Stimulated activated CD8-positive, alpha-beta memory T cell treated with anti-CD3 and anti-CD28 coated beads, Interleukin-15, amount 100 ng/mL, for 1 hour (primary cell): ENCODE measurements at places on chromosomes 1 and 21.

- DNase-seq = no peak
Observed at GRCh38 chr1:167668108-167668507, 38.1 kb downstream of the RCSD1 start.

GRCh38 chr1:56586502-56586901 is 7.1 kb upstream of the PLPP3 start:
- no peak for DNase-seq

DNA sequence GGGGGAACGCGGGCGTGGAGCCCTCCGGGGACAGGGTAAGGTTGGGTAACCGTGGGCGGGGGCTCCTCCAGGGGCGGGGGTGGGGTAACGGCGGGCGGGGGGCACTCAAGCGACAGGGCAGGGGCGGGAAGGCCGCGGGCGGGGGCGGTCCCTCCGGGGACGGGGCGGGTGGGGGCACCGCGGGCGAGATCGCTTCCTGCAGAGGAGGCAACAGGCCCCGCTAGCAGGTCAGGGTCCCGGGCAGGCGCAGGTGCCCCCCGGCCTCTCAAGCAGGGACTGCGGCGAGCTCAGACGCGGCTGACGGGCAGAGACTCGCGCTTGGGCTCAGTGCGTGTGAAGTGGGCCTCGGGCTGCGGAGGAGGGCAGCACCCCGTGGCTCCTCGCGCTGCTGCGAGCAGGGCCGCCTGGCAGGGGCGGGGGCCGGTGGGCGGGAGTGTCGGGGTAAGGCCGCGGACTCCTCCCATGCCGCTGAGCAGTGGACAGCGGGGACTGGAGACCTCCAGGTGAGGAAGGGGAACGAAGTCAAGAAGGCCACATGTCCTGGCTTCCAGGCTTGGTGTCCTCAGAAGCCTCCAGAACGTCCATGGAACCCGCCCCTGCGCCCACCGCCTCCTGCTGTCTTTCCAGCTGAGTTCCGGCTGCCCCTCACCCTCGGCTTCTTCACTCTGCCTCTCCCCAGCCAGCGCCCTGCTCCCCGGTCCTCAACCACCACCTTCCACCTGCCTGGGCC is 627 bp upstream of the GNB1 start:
- DNase-seq = peak; percentile 49

DNA sequence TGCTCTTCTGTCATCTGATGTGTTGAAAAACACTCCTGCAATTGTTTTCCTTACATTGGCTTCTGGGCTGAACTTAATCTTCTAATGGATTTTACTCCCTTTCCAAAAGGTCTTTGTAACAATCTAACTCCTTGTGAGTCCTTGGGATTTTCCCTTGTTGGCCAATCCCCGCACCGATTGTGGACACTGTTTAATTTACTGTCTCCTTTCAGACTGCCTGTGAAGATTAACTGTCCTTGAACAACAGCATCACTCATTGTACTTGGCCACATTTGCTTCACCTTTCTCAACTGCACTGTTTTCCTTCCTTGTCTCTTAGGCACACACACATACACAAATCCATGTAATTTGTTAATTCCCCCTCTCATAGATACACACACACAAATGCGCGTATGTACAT is 120.4 kb downstream of the SPATA46 start:
- no peak for DNase-seq

DNA sequence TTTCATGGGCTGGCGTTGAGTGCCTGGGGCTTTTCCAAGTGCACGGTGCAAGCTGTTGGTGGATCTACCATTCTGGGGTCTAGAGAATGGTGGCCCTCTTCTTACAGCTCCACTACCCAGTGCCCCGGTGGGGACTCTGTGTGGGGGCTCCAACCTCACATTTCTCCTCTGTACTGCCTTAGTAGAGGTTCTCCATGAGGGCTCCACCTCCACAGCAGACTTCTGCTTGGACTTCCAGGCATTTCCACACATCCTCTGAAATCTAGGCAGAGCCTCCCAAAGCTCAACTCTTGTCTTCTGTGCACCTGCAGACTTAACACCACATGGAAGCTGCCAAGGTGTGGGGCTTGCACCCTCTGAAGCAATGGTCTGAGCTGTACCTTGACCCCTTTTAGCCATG is 82.1 kb downstream of the CCDC18 start:
- DNase-seq = no peak

GRCh38 chr1:82994616-82995263 is 1004.2 kb downstream of the TTLL7 start:
- DNase-seq = no peak

DNA sequence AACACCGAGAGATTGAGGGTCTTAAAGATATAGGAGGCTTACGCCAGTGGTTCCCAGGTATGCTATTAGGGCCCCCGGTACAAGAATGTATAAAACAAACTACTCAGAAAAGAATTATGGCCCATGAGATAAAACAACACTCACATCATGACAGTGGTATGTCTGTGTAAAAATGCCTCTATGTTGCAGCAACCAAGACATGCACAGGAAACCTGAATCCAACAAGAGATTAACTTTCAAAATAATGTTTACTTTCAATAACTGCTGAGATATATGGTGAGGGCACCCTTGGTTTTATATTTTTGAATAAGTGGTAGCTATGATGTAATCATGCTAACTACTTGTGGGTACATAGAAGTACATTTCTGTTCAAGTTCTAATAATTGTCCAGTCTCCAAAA is 74.9 kb downstream of the PUM1 start:
- no peak for DNase-seq

GRCh38 chr21:42236693-42237092 is 17.8 kb downstream of the ABCG1 start:
- no peak for DNase-seq

GRCh38 chr1:3695326-3696217 is 43.3 kb downstream of the TP73 start:
- no peak for DNase-seq

GRCh38 chr21:44047996-44048560 is 36.0 kb downstream of the TRAPPC10 start:
- no peak for DNase-seq

DNA sequence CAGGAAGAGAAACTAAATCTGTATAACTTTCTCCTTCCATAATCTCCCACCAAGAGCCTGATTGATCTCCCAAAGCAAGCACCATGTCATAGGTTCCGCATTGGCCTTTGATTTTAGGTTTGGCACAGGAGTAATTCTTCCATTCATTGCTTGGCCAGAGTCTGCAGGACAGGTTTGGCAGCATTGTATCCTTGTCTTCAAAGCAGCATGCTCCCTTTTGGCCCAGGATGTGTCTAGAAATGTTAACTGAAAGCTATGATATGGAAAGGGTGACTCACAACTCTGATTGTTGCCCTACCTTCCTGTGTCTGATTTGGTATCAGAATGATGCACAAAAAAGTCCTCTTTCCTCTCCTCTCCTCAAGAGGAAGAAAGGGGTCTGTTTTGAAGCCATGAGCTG is 824.3 kb upstream of the PRMT6 start:
- DNase-seq = no peak

GRCh38 chr1:64039390-64039926 is 164.0 kb upstream of the UBE2U start:
- DNase-seq = no peak

GRCh38 chr1:4108331-4108730 is 208.3 kb upstream of the C1orf174 start:
- DNase-seq = no peak

- DNase-seq = no peak
Observed at GRCh38 chr1:21217812-21218596, 41.3 kb upstream of the EIF4G3 start.

DNA sequence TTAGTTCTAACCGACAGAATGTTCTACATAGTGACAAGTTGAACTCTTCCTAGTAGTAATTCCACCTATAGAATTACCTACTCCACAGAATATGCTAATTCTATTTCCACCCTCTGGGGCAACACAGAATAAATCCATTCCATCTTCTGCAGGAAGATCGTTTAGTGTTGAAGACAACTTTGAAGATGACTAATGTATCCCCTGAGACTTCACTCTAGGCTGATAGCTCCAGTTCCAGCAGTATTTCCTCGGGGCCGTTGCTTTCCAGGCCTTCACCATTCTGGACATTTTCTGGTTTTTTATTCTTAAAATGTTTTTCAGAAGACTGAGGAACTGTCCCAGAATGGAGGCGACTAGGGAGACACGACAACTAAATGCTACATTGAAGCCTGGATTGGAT is 61.0 kb upstream of the CSF1 start:
- DNase-seq = no peak

DNA sequence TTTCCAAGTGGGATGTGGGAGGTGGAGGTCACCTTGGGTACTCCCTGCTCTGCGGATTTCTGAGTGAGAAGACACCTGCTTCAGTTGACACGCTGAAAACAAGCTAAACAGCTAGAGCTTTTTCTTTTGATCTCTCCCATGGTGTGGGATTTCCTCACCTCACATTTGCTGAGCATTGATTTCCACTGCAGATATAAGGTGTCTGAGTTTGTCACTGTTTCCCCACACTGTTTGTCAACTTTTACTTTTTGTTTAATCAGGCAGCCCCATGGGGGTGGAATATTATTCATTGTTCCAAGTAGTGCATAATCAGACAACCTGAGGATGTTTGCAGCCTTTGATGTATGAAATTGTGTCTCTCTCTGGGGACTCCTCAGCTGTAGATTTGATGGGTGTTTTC is 49.5 kb downstream of the FASLG start:
- no peak for DNase-seq

GRCh38 chr1:19300211-19300610 is 11.6 kb upstream of the AKR7A3 start:
- no peak for DNase-seq

GRCh38 chr1:56967900-56968832 is 2.4 kb upstream of the C8B start:
- no peak for DNase-seq

GRCh38 chr1:91948501-91949355 is 473 bp upstream of the BRDT start:
- peak; percentile 9 for DNase-seq

GRCh38 chr1:99725996-99726395 is 40.4 kb downstream of the FRRS1 start:
- no peak for DNase-seq

DNA sequence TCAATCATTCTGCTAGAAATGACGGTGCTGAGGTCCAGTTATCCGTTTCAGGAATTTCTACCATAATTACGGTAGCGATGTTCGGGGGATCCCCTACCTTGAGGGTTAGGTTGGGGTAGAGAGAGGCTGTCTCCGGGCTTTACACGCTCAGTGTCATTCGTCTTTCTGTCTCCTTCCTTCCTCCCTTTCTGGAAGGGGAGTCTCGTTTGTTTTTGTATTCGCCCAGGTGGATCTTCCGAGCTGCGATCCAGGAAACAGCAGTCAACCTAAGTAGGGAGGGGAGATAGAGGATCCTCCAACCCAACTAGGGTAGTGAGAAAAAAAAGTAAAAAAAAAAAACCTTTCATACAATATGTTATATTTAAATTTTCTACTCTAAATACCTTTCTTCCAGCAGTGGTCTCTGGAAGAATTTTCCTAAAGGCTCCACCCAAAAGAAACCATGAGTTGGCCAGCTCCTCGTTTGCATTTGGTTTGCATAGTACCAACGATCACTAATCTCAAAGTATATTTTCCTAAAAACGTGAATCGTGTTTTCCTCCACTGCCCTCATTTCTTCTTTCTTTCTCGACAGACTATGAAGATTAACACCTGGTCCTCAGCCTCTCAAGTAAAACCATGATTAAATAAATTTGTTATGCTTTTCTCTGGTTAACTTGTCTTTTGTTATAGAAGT is 611 bp upstream of the PIK3C2B start:
- no peak for DNase-seq

GRCh38 chr1:156122519-156123355 is 8.2 kb downstream of the LMNA start:
- no peak for DNase-seq

DNA sequence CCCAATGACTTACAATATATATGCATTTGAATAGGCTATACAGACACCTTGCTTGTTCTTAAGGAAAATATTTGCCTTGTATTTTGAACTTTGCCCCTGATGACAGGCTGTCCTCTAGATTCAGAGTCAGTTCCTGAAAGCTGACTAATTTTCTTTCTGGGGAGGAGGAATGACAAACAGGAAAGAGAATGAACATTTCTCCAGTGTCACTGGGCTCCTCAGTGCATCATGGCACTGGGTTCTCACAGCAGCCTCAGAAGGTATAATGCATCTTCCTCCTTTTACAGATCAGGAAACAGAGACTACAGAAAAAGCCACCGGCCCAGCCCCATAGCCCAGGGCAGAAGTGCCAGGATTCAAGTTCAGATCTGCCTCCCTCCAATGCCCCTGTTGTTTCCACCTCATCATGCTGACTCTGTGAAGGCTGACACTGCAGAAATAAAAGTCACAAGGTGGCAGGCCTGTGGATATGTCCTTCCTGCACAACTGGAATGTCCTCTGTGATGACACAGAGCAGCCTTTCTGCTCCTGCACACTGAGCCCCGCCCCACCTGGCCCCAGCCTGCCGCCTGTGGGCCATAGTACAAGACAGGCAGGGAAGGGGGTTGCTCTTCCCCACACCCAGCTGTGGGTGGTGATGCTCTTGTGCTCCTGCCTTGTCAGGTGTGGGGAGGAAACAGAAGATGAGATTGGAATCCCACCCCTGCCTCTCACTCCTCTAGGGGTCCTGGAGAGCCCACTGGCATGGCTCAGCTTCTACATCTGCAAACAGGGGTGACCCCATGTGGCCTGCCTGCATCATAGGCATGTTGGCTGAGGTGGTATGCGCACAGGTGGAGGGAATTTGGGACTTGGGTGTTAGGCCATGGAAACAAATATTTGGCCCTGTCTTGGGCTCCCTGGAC is 6.4 kb downstream of the TTC22 start:
- DNase-seq = no peak

- no peak for DNase-seq
Observed at GRCh38 chr1:68293122-68293521, 60.8 kb upstream of the WLS start.

DNA sequence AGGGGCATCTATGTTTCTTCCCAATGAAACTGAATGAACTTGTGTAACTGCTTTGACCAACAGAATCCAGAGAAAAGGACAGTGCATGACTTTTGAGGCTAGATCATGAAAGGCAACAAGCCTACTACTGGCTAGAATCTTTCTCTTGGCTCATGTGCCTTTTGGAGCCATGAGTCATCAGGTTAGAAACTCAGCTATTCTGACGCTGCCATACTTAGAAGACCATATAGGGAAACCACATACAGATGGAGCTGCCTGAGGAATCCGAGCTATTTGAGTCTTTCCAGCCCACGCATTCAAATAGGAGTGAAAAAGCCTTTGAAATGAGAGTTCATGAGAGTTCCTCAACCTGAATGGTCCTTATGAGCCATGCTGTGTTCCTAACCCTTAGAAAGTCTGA is 738.5 kb upstream of the CHRM3 start:
- no peak for DNase-seq

DNA sequence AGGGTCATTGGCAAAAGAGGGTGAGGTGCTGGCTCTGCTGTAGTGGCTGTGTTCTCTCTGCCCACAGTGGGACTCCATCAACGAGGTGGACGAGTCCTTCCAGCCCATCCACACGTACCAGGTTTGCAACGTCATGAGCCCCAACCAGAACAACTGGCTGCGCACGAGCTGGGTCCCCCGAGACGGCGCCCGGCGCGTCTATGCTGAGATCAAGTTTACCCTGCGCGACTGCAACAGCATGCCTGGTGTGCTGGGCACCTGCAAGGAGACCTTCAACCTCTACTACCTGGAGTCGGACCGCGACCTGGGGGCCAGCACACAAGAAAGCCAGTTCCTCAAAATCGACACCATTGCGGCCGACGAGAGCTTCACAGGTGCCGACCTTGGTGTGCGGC is 12.9 kb downstream of the EPHA8 start:
- DNase-seq = no peak

- DNase-seq = no peak
Observed at GRCh38 chr1:44828003-44828651, 14.9 kb downstream of the PTCH2 start.

- no peak for DNase-seq
Observed at GRCh38 chr1:91015794-91016550, 5.9 kb downstream of the ZNF644 start.

GRCh38 chr1:20325407-20325843 is 34.8 kb downstream of the VWA5B1 start:
- no peak for DNase-seq
